Cardiac septum (tissue), 1 donor: ENCODE measurements at places on chromosomes 1 and 21.

- DNase-seq, result no peak
Observed at GRCh38 chr1:81547912-81548303, 252.8 kb upstream of the ADGRL2 start.

DNA sequence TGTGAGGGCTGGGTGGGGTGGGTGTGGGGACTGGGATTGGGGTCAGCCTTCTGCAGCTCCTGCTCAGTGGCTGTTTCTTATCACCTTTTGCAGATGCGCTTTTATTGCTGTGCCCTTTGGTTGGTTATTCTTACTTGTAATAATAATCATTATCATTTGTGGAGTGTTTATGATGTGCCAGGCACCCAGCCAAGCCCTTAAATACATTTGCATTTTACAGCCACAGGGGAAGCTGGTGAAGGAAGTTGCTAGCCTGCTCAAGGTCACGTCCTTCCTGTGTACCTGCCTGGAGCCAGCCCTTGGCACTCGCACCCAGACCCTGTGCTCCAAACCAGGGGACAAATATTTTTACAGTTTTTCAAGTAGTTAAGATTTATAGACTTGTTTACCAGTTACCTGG, 144.0 kb downstream of the PGBD5 start:
- no peak for DNase-seq

GRCh38 chr21:32389337-32390015, 3.3 kb downstream of the URB1 start:
- no peak for DNase-seq

DNA sequence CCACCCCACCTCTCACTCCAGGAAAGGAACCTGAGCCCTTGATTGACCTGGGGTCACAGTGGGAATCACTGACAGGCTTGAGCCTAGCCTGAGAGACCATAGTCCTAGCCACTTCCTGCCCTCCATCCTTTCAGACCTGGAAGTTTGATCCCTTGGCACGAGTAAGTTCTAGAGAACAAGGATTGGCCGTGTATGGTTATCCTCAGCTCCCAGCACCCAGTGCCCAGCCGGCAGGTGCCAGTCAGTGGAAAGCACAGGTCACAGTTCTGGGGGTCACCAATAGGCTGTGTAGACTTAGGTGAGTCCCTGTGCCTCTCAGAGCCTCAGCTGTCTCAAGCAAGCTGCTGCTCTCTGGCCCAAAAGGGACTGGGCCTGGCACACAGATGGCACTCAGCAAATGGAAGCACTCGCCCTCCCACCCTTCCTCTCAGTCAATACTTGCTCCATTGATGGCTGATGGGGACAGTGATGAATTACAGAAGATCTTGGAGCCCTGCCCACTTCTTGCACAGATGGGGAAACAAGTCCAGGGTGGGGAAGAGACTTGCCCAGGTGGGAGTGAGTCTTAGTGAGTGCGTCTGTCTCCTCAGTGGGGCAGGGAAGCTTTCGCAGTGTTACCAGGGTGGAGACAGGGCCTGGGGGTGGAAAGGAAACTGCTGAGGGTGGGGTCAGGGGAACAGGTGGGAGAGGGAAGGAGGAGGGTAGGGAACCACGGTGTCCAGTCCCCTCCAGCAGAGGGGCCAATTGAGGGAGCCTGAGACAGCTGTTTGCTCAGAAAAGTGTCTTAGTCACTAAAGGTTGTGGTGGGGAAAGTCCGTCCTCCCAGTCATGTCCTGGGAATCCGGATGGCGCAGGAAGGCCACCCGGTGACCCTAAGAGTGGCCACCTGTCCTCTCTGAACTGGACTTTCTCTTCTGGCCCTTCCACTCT, 2.6 kb upstream of the KCNQ4 start:
- no peak for DNase-seq

- no peak for DNase-seq
Observed at GRCh38 chr1:88472714-88473113, 211.4 kb upstream of the PKN2 start.
